ENCODE measurements at places on chromosomes 13 and 19. TPM values are rescaled to one million over a fixed set of nuclear protein-coding genes. Genes with fewer than 3 reads are reported as not detected.

The DHX34 gene
- total RNA-seq, result 22.5 TPM

The GPR18 gene
- total RNA-seq, result not detected

- no peak for DNase-seq
These were observed 308.6 kb downstream of the HS6ST3 start for GRCh38 chr13:96398486-96398885.

DNA sequence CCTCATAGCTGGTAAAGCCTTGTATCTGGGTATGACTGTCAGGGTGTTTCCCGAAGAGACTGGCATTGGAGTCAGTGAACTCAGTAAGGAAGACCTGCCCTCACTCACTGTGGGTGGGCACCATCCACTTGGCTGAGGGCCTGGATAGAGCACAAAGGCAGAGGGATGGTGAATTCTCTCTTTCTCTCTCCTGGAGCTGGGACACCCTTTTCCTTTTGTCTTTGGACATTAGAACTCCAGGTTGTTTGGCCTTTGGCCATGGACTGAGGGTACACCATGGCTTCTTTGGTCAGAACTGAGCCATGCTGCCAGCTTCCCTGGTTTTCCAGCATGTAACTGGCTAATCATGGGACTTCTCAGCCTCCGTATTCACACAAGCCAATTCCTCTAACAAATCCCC lies 4.6 kb upstream of the CEACAM1 start:
- DNase-seq, result no peak

DNA sequence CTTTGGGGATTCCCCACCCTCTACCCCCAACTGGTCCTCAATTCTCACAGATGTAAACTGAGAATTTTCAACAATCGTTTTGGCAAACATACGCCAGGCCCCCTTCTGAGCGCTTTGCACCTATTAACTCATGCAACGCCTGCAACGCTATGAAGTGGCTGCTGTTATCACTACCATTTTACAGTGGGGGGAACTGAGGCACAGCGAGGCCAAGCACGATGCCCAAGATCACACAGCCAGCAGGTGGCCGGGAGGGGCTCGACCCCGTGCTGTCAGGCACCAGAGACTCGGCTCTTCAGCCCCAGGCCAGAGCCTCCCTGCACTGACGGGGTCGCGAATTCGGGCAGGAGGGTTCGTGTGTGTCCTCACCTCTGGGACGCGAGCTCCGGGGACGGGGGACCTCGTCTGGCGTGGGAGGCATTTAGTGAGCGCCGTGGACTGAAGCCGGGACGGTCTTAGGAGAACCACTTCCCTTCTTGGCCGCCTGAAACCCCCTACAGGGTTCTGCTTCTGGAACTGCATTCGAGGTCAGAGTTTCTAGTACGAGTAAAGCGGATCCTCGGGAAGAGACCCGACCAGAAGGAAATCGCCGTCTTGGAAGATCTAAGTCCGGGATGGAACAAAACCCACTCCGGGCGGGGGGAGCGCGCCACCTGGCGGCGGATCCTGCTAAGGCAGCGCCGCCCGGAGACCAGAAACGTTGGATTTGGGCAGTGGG lies 21.0 kb downstream of the ZNF114 start:
- peak; percentile 68 for DNase-seq

All from dorsolateral prefrontal cortex (tissue), 122 donors.